ENCODE measurements at places on chromosomes 1 and 21.

DNA sequence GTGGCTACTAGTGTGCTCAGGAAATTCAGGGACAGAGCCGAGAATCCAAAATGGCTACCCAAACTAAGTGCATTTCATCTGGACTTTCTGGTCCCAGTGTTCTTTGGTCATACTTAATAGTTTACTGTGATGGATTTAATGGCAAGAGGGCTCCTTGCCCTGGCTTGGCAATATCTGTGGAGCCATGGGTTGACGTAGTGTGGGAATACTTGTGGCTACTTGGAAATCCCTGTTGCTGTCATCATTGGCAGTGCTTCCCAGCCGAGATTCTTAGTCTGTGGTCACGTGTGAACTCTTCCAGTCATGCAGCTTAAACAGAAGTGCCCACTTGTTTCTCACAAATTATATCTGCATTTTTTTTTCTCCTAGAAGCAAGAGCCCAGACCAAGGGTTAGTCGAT lies 198.9 kb downstream of the HS2ST1 start:
- DNase-seq: no peak

DNA sequence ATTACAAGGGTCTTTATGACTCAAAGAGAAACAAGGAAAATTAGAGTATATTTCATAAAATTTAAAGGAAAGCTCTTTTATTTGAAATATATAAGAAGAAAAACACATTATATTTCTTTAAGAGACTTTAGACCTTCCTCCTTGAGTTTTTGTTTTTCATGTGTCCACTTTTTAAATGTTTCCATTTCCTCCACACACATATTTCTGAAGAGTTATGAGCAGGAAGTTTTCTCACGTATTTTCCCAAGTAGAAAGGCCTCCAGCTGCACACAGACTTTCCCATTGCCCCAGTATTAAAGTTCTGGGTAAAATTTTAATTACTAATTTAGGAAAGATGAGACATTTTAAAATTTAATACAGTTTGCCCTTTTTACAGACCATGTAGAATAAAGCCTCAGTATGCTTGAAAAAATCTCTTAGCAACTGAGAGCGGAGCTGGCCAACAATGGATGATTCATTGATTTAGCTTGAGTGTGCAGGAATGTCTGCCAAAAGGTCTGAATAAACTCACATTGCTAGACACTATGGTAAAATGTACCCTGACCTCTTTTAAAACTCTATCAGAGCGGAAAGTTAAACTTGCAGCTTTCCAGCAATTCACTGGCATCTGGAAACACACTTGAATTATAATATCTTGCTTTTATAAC lies 57.9 kb downstream of the DDAH1 start:
- DNase-seq: no peak

- DNase-seq: no peak
These were observed 60.5 kb downstream of the USP24 start for GRCh38 chr1:55154616-55155015.

GRCh38 chr1:76013206-76013581 lies 61.4 kb upstream of the ST6GALNAC3 start:
- no peak for DNase-seq

DNA sequence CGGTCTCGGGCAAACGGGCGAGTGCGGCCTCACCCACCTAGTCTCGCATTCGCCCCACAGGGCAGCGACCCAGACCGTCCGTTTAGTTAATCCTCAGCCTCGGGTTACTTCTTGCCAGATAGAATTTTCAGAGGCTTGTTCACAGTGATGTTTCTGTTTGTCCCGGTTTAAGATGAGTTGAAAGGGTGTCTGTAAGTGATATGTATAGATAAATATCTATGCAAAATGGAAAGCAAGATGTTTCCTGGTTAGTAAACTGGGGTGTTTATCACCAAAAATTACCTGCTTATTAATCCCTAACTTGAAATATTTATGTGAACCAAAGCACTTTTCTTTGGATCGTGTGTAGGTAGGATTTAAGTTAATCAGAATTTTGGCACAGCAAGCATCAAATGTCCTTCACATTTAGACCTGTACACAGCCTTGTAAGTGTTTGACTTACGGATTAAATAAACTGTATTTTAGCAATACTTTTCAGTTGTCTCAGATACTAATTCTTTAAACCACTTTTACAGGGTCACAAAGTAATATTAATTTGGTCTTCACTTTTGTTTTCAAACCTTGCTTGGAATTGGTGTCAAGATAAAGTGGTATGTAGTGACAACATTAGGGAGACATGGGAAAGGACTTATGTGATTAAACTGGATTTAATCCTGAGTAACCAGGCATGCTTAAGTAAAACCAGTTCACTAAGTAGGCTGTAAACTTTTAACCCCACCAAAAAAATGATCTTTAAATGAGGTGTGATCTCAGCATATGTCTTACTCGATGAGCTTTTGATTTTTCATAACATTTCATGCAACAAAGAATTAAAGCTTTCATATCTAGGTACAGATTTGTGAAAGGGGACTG lies 914 bp downstream of the ZNF326 start:
- DNase-seq: no peak

DNA sequence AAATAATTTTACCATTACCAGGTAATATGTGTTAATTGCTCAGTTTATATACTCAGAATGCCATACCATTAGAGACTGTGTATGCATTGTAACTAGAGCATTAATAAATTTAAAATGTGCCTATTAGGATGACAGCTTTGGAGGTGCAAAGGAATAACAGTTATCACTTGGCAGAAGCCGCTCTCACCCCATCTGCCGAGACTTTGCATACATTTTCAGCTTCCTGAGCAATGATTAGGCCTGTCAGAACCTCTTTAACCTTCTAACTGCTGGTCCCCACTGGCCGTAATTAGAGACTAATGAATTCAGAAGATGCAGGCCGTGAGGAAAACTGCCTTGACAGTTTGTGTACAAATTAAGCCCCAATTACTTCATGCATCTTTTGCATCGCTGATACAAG lies 158.0 kb upstream of the PROX1 start:
- DNase-seq: no peak
